ENCODE measurements at places on chromosomes 4 and X. TPM values are rescaled to one million over a fixed set of nuclear protein-coding genes. Genes with fewer than 3 reads are reported as not detected.

TENM3 gene
- total RNA-seq: 23.1 TPM

DNA sequence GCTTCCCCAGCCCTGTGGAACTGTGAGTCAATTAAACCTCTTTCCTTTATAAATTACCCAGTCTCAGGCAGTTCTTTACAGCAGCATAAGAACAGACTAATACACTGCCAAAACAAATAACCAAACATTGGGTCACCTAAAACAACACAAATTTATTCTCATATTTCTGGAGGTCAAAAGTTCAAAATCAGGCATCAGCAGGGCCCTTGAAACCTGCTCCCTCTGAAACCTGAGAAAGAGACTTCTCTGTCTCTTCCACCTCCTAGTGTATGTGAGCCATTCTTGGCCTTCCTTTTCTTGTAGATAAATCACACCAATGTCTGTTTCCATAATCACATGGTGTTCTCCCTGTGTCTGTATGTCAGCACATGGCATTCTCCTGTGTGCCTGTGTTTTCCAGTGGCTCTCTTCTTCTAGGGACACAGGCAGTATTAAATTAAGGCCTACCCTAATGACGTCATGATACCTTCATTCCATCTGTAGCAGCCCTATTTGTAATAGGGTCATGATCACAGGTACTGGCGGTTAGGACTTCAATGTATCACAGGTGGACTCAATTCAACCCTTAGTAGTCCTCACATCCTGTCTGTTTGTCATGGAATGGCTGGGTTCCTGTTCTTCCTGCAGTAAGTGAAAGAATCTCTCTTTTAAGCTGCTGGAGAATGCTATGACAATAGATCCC is 147.3 kb upstream of the CLNK start:
- H3K4me1 ChIP-seq: no peaks in the 10 kb centered on the region
- H3K27me3 ChIP-seq: no peaks in the 10 kb centered on the region
- H3K4me3 ChIP-seq: no peak overlapping the region
- DNase-seq: no peak

GRCh38 chrX:155718972-155719586 is 106.3 kb upstream of the TMLHE start:
- H3K36me3 ChIP-seq: no peaks in the 10 kb centered on the region
- H3K27me3 ChIP-seq: no peaks in the 10 kb centered on the region
- DNase-seq: no peak
- H3K4me1 ChIP-seq: peaks cover 5% of the 10 kb centered on the region

DNA sequence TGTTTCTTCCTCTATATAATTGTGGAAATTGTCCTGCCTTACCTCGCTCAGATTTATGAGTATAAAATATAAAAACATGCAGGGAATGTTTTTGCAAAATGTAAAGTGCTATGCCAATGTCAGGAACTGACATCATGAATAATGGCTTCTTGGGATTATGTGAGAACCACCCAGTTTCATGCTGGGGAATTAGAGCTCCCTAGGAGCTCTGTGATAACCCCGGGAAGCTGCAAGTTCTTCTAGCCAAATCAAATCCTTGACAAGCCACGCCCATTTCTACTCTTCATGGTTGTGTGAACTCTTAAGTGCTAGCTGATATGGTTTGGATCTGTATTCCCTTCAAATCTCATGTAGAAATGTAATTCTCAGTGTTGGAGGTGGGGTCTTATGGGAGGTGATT is 85.9 kb upstream of the PAK3 start:
- DNase-seq: no peak
- no peak overlapping the region for H3K27ac ChIP-seq
- no peaks in the 10 kb centered on the region for H3K36me3 ChIP-seq
- no peak overlapping the region for H3K4me3 ChIP-seq
- H3K4me1 ChIP-seq: no peaks in the 10 kb centered on the region

ADH7 gene
- not detected for total RNA-seq

GRCh38 chr4:104188301-104188700 is 306.4 kb downstream of the CXXC4 start:
- no peak overlapping the region for H3K27ac ChIP-seq
- peaks cover 8% of the 10 kb centered on the region for H3K4me1 ChIP-seq
- DNase-seq: no peak
- no peak overlapping the region for H3K4me3 ChIP-seq

- no peaks in the 10 kb centered on the region for H3K4me1 ChIP-seq
- H3K36me3 ChIP-seq: no peaks in the 10 kb centered on the region
- no peak for DNase-seq
- no peaks in the 10 kb centered on the region for H3K27me3 ChIP-seq
- H3K4me3 ChIP-seq: no peak overlapping the region
Measured at GRCh38 chr4:99983289-99983943, 33.3 kb upstream of the H2AZ1 start.

DNA sequence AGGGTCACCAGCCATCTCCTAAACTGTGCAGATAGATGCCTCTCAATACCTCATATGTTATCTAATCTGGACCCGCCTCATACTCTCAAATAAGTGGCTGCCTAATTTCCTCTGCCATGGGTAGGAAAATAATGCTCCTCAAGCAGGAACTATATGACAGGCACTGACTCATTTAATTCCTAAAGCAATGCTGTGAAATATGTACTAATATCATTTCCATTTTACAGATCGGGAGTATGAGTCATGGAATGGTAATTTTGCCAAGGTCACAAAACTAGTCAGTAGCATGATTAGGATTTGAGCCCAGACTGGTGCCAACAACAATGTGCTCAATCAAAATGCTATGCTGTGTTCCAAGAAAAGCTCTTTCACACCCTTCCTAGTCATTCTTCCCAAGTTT is 3.0 kb upstream of the NXT2 start:
- DNase-seq: no peak
- H3K27me3 ChIP-seq: peaks cover 13% of the 10 kb centered on the region
- no peak overlapping the region for H3K27ac ChIP-seq

DNA sequence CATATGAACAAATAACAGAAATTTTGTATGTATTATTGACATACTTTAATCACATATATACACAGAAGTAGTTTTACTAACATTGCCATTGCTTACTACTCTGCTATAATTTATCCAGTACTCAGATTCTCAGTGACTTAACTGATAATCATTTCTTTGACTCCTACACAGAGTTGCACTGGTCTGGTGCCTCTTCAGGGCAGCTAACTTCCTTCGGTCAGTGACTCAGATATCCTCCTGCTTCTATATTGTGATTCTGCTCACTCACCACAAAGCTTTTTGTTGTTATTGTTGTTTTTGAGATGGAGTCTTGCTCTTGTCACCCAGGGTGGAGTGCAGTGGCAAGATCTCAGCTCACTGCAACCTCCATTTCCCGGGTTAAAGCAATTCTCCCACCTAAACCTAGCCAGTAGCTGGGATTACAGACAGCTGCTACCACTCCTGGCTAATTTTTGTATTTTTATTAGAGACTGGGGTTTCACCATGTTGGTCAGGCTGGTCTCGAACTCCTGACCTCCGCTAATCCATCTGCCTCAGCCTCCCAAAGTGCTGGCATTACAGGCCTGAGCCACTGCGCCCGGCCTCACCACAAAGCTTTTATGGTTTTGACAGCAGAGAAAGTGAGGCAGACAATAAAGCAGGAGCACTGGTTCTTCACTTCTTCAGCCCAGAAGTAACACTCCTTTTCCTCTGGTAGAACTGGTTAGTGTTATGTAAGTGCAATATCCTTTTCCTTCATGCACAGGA is 499.3 kb downstream of the EPHA5 start:
- no peaks in the 10 kb centered on the region for H3K27me3 ChIP-seq
- H3K4me3 ChIP-seq: no peak overlapping the region
- no peaks in the 10 kb centered on the region for H3K4me1 ChIP-seq
- H3K27ac ChIP-seq: no peak overlapping the region

DNA sequence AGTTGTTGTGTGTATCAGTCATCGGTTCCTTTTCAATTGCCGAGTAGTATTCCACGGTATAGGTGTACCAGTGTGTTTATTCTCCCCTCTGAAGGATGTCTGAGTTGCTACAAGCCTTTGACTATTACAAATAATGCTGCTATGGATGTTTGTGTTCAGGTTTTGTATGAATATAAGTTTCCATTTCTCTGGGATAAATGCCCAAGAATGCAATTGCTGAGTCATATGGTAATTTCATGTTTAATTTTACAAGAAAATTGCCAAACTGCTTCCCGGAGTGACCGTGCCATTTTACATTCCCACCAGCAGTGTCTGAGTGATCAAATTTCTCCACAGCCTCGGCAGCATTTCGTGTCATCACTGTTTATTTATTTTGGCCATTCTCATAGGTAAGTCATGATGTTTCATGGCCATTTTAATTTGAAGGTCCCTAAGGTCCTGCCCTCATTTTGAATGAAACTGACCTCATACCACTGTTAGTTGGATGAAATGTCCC is 73.9 kb downstream of the IRF2 start:
- H3K27me3 ChIP-seq: no peaks in the 10 kb centered on the region
- peaks cover 9% of the 10 kb centered on the region for H3K36me3 ChIP-seq
- H3K4me3 ChIP-seq: no peak overlapping the region
- no peak overlapping the region for H3K27ac ChIP-seq
- DNase-seq: no peak
- H3K4me1 ChIP-seq: no peaks in the 10 kb centered on the region

- DNase-seq: no peak
- H3K4me3 ChIP-seq: no peak overlapping the region
- no peak overlapping the region for H3K27ac ChIP-seq
- no peaks in the 10 kb centered on the region for H3K36me3 ChIP-seq
- H3K27me3 ChIP-seq: peaks cover 40% of the 10 kb centered on the region
Measured at GRCh38 chrX:40011322-40012038, 86.3 kb downstream of the BCOR start.

DNA sequence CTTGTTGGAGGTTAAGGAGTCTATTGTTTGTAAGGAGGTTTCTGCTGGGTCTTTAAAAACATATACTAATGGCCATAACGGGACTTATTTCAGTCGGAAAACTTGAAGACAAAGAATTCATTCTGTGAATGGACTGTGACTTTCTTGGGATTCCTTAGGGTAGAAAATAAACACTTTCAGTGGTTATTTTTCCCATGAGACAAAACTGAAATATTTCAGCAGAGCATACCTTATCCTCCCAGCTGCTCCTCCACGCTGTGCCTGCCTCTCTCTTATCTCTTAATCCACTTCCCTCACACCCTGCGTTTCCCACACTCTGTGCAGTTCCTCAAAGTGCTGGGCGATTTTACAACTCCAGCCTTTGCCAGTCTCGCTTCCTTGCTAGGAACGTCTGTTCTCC is 47.1 kb upstream of the SORBS2 start:
- no peak for DNase-seq
- no peaks in the 10 kb centered on the region for H3K36me3 ChIP-seq
- no peak overlapping the region for H3K27ac ChIP-seq
- peaks cover 11% of the 10 kb centered on the region for H3K4me1 ChIP-seq

DNA sequence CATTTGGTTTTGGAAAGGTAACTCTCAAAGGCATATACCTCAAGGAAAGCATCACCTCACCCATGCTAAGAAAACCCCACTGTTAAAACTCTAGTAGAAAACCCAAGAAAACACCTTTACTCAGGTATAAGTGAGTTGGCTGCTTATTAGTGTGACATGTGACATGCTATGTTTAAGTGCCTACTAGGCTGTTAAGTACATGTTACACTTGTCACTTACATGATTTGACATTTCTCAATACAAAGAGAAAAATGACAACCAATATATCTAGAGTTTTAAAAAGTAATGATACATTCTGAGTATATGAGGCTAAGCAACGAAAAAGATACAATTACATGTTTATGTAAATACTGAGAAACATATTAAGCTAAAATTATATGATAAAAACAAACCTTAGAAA is 1548.3 kb upstream of the TENM3 start:
- no peak overlapping the region for H3K27ac ChIP-seq
- no peak overlapping the region for H3K4me3 ChIP-seq
- no peaks in the 10 kb centered on the region for H3K36me3 ChIP-seq
- no peaks in the 10 kb centered on the region for H3K4me1 ChIP-seq
- no peak for DNase-seq

GRCh38 chr4:56657818-56658217 is 23.3 kb downstream of the HOPX start:
- peaks cover 67% of the 10 kb centered on the region for H3K27me3 ChIP-seq
- no peak overlapping the region for H3K27ac ChIP-seq
- no peak for DNase-seq
- no peak overlapping the region for H3K4me3 ChIP-seq
- no peaks in the 10 kb centered on the region for H3K36me3 ChIP-seq

TRAM1L1 gene
- 3.2 TPM for total RNA-seq

- DNase-seq: peak; percentile 90
- H3K4me1 ChIP-seq: peaks cover 13% of the 10 kb centered on the region
- H3K36me3 ChIP-seq: no peaks in the 10 kb centered on the region
- H3K27me3 ChIP-seq: peaks cover 27% of the 10 kb centered on the region
- no peak overlapping the region for H3K27ac ChIP-seq
Measured at GRCh38 chr4:127782025-127782274, 172 bp upstream of the HSPA4L start.

GRCh38 chr4:87469390-87469789 is 47.0 kb downstream of the NUDT9 start:
- H3K27ac ChIP-seq: no peak overlapping the region
- H3K27me3 ChIP-seq: no peaks in the 10 kb centered on the region
- DNase-seq: peak; percentile 77
- no peaks in the 10 kb centered on the region for H3K36me3 ChIP-seq

DNA sequence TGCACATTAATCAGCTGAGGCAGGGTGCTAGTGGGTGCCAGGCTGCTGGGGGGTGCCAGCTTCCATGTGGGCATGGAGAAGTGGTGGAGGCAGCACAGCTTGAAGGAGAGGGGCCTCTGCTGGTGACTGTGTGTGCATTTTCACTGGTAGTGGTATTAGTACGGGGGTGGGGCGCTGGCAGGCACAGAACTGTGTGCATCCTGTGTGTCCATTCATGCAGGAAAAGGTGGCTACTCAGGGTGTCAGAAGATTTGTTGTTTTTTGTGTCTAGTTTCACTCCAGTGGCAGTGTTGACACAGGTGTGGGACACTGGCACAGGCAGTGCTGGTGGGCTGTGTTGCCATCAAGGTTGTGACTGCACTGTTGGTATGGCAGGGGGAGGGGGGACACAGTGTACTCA is 1303.6 kb downstream of the FAM133A start:
- H3K4me3 ChIP-seq: no peak overlapping the region
- no peak for DNase-seq
- no peak overlapping the region for H3K27ac ChIP-seq
- no peaks in the 10 kb centered on the region for H3K36me3 ChIP-seq
- H3K4me1 ChIP-seq: no peaks in the 10 kb centered on the region
- no peaks in the 10 kb centered on the region for H3K27me3 ChIP-seq

DNA sequence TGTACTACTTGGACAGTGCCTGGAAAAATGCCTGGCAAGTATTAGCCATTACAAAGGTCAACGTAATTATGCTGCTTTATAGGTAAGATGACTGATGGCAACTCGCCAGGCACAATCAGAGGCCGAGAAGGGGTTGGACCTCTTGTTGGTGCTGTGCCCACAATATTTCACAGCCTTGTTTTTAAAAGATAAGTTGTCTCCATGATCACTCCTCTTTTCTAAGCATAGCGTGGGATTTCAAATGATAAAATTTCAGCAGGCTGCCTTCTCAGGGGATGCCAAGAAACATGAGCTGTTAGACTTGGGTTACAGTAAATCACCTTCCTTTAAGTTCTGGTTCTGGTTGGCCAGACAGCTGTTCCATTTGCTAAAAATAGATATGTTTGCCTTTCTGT is 26.9 kb downstream of the HOPX start:
- DNase-seq: no peak
- H3K36me3 ChIP-seq: no peaks in the 10 kb centered on the region
- no peak overlapping the region for H3K27ac ChIP-seq
- no peaks in the 10 kb centered on the region for H3K4me1 ChIP-seq

SPANXB1 gene
- not detected for total RNA-seq

SPATA4 gene
- total RNA-seq: 0.07 TPM
